ENCODE measurements at places on chromosomes 2 and 18. TPM values are rescaled to one million over a fixed set of nuclear protein-coding genes. Genes with fewer than 3 reads are reported as not detected.

- DNase-seq = no peak
Measured at GRCh38 chr2:42568401-42569115, at the start of gene MTA3. MTA3 (plus strand) TSS chr2:42568632; CDS start chr2:42568746, 114 bp downstream.

DNA sequence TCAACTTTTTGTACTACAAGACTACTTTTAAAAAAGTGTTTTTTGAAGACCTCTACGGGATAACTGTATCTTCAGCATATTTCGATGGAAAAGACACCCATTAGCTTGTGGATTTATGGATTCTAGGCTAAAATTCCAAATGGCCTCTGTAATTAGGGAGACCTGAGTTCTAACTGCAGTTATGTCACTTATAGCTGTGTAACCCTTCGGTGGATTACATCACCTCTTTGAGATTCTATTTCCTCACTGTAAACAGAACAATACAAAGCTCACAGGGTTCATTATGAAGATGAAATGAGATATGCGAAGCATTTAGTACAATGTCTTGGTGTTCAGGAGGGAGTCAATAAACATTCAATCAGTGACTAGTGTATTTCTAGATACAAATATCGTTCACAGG, 24.2 kb downstream of the LMAN2L start:
- DNase-seq = no peak

Gene OSGEPL1
- total RNA-seq = 11.5 TPM

DNA sequence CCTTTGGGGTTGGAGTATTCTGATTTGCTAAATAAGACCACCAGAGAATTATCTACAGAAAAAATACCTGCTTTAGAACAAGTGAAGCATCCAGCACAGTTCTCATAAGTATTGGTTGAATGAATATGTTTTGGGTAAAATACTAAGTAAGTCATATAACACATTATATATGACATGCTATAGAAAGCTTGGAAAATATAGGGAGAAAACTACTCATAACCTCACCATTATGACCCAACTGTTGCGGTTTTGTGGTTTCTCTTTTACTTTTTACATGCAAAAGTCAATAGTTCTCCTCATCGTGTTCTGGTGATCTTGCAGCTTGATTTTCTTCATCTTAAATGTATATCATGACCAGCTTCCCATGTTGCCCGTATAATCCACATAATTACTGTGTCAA, 66.2 kb downstream of the DIPK1C start:
- no peak for DNase-seq

DNA sequence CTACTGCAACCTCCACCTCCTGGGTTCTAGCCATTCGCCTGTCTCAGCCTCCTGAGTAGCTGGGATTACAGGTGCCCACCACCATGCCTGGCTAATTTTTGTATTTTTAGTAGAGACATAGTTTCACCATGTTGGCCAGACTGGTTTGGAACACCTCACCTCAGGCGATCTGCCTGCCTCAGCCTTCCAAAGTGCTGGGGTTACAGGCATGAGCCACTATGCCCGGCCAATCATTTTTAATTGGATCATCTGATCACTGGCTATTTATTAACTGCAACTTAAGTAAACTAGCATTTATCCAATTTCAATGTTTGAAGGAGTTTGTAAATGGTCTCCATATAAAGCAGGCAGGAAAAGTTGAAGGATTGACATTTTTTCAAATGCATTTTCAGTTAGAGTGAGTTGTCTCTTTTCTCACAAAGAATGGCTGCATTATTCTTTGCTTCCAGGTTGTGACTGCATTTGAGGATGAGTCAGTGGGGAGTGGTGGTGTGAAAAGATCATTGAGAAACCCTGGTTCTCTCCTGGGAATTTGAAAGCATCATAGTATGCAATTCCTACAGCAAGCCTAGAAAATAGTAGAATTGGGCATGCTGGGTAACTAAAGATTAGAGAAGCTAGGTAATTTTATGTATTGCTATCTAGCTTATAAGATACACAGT, 431.1 kb upstream of the ZEB2 start:
- DNase-seq = peak; percentile 89

Gene GPAT2
- total RNA-seq = not detected

All from HT1080 (cell line).